ENCODE measurements at places on chromosomes 12 and 14.

DNA sequence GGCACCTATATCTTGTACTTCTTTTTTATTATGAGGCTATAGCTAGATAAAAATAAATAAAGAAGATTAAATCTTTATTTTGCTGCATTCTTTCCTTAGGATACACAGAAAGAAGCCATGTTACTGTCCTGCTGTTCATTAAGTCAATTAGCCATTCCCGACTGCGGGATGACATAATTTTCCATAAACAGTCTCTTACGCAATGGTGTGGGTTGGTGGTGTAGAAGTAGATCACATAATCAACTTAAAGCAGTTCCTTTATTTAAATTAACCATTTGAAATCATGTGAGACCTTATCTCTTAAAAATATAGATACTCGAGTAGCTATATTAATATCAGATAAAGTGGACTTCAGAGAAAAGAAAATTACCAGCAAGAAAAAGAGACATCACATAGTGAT, 40.2 kb downstream of the TAOK3 start:
- no peak for DNase-seq

GRCh38 chr14:60845523-60845922, 111.0 kb downstream of the MNAT1 start:
- DNase-seq = no peak

DNA sequence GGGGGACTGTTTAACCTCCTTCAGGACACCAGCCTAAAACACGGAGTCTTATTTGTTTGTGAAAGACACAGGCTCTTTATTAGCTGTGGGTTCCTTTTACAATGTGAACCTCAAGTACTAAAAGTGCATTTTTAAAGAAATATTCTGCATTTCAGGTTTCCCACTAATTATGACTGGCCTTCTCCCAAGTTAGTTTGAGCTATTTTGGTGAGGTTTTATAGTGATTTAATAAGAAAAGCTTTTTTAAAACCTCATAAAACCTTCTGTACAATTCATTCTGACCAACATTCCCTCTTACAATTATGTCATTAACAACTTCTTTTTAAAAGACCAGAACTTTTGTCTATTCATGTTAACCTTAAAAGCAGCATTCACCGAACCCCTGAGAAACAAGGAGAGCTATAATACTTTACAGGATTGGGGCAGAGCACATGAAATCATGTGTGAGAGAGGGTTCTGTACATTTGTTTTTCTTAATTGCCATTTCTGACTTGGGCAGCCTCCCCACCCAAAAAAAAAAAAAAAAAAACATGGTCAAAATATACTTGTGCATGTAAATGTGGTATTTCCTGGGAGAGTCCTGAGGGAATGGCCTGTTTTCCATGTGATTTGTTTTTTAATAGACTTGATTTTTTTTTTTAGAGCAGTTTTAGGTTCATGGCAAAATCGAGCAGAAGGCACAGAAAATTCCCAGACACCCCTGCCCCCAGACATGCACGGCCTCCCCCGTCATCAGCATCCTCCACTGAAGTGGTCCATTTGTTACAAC, 169.5 kb downstream of the CHST11 start:
- no peak for DNase-seq

DNA sequence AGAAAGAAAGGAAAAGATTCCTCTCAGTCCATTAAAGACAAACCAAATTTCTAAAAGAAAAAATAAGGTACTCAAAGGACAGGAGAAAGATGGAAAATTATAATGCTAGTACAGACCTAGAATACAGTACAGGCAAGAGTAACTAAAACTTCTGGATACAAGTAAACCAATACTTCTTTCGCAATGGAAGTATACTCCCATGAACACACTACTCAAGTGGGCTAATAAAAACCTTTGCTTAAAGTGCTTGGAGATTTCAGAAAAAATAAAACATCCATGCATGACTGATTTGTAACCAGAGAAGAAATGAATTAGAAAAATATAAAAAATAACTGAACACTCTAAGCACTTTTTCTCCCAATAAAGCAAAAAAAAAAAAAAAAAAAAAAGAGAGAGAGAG, 3.5 kb downstream of the ZBTB25 start:
- DNase-seq = no peak

DNA sequence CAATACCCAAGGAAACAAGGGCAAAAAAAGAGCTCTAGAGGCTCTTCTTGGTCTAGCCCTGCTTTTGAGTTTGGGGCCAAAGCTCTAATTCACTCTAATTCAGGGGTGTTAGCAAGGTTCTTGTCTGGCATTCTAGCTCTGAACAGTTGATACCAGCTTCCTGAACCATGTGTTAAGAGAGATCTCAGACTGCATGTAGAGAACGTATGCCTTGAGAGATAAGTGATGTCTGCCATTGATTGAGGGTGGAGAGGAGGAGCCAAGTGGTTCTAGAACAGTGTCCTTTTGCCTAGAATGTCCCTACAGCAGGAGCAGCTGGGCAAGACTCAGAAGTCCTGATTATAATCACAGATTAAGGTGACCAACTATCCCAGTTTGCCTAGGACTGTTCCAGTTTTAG, 18.2 kb upstream of the POC1B start:
- no peak for DNase-seq

DNA sequence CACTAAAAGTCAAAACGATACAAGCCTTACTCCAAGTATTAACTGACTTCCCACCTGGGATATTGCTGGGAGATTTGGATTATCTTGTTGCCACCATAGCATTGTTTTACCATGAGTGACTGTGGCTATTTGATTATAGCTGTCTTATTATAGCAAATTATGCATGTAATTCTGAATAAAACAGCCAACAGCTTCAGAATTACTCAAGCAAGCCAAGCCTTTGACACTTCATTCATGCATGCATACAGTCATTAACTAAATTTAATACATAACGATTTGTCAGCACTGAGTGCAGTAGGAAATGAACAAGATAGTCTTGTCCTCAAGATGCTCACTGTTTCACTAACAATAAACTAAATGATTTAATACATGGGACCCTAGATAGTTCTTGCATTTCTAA, 133.0 kb upstream of the FRMD6 start:
- no peak for DNase-seq

DNA sequence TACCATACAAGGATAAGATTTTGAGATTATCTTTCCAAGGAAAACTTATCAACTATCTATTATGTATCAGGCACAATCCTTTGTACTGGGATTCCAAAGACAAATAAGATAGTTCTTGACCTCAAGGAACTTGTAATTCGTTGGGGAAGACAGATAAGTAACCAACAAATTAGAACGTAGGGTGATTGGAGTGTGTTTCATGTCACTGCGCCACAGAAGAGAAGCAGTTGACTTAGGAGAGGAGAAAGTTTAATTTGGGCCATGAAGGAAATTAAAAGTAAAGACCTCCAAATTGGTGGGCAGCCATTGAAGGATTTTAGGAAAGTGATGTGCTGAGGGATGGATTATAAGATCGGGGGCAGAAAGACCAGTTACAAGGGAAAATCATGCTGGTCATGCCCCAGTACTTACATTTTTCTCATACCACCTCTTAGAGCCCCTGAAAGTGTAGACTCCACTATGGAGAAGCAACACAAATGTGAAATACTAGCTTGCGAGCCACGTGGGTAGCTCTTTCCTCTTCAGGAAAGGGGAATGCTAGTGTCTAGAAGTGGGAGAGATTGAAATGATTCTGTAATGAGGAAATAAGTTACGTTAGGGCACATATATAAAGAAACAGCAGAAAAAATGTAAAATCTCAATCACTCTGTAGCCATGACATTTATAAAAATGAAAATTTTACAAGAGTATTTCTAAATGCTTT, 148.7 kb downstream of the ETV6 start:
- DNase-seq = no peak

DNA sequence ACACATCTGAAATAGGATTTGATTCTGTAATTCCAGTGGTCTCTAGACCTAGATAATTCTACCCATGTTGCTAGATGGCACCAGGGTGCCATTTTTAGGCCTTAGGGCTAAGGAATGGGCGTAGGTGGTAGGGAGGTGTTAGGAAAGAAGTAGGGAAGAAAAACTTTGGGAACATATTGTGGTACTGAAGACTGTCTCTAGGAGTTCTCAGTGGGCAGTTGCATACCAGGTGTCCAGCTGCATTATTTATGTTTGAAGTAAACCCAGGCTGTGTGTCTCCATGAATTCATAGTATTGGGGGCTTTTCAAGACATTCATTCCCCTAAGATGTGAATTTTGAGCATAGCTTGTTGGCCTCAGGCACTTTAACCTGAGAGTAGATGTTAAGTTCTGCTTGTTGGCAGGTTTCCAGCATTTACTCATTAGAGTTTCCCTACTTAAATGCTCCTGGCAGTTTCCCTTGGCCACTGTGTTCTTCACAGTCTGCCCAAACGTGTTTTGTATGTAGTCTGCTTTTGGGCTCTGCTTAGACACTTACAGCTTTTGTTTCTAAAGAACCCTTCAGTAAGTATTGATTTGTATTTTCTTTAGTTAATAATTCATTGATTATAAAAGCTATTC, 31.5 kb upstream of the CCT2 start:
- peak; percentile 64 for DNase-seq

Measured in retinal pigment epithelial cell (primary cell).